ENCODE measurements at places on chromosomes 16 and 17.

- DNase-seq: no peak
These were observed 155.6 kb upstream of the CNTNAP4 start for GRCh38 chr16:76121636-76122035.

DNA sequence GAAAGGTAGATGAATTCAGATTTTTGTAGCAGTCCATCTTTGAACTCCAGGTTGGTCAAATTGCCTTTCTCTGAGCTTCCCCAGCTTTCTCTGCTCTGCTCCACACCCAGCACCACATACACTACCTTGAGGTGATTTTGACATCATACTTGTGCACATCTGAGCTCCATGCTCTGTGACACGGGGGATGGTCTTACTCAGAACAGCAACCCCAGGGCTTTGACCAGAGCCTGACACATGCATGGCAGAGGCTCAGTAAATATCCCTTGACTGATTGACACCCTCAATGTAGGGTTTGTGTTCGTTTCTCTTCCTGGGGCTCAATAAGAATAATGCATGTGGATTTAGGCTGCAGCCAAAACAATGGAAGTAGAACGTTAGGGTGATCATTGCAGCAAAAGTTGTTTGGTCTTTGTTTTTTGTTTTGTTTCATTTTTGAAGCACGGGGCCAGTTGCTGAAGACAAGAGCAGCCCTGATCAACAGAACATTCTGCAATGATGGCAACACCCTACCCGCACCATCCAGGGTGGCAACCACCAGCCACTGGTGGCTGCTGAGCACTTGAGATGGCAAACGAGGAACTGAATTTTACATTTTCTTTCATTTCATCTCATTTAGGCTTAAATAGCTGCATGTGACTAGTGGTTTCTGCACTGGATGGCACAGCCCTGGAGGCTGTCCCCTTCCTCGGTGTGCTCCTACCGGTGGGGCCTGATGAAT, 224.8 kb upstream of the TNRC6C start:
- DNase-seq: no peak

DNA sequence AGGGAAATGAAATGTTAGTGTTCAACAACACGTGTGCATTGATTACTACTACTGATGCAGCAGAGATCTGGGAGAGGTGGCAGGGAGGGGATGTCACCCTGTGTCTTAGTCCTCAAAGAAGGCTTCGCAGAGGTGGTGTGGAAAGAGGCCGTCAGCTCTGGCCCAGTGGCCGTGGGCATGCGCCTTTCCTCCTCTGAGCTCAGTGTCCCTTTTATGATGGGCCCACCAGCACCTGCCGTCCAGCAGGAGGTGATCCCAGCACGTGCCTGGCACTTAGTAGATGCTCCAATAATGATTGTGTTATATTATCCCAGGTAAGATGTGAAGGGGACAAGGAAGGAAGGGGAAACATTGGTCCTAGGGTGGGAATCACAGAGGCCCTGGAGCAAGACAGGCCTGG, 106.2 kb downstream of the CLEC16A start:
- no peak for DNase-seq

GRCh38 chr17:64183815-64184214, 53.9 kb upstream of the ERN1 start:
- DNase-seq: no peak

GRCh38 chr16:55015181-55015913, 84.7 kb downstream of the IRX5 start:
- no peak for DNase-seq

DNA sequence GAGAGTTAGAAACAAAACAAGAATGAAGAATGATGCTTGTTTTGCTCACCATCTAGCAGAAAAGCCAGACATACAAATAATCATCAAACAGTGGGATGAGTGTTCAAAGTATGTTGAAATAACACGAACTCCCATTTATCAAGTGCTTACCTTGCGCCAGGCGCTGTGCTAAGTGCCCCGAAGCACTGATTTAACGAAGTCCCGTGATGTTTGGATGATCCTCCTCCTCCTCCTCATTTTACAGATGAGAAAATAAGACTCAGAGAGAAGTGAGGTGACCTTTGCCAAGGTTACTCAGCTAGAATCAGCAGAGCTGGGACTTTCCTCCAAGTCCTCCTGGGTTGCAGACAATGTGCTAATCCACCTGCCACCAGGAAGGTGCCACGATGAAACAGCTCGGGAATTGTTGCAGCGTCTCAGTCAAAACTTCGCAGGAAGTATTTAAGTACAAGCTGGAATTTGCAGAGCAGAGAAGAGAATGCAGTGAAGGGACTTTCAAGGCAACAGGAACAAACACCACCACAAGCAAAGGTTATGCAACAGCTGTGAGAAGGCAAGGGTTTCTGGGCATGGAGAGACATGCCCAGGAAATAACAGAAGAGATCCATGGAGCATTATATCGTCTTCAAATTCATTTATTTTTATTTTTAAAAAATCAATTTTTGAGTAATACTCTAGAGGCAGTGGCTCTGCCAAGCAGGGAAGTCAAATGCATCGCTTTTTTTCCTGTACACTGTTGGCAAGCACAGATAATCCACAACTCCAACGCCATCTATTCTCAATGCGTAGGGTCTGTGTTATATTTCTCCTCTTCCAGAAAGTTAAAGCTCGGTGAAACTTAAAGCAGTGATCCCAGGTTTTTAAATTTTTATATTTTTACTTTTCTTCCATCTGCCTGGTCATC, 11.1 kb downstream of the PRCD start:
- DNase-seq: no peak

DNA sequence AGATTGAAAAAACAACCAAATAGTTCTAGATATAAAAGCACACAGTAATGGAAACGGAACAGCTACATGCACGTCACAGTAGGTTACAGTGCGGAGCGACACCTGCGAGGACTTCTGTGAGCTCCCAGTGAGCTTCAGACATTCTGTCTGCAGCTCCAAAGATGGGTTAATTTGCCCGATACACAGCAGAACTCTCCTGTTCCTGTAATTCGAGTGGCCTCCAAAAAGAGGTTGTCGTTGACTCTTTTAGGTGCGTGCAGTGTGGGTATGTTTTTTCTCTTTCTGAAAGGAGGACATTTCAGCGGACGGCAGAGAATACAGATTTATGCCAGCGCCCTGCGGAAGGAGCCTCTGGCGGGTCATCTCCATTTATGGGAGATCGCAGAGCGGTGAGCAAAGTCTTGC, 2.9 kb downstream of the OR1F1 start:
- DNase-seq: no peak

DNA sequence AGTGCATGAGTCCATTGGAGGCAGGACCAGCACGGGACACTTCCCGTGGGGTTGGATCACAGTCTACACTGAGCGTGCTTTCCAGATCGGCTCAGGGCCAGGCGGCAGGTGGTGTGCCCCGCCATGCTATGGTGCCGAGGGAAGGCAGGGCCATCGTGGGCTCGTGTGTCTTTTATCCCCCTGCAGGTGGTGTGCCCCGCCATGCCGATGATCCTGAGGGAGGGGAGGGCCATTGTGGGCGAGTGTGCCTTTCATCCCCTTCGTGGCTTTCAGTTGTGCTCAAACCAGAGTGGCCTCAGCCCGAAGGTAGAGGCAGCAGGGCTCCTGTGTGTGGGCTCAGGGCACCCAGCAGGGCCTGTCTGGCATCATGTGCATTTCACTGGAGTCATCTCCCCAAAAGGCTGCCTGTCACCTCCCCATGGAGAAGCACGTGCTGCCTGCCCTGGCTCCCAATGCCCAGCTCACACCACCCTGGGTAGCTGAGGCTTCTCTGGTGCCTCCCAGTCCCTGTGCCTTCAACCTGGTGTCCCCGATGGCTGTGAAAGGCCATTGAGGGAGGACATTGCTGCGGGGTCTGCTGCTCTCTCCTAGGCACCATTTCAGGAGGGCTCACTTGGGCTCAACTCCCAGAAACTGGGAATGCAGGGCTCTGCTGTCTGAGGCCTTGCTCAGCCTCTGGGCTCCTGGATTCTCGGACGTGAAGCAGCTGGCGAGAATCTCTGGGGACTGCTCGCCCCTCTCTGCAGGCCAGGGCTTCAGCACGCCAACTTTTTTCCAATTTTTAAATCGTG, 207.6 kb downstream of the NPIPB11 start:
- DNase-seq: no peak

DNA sequence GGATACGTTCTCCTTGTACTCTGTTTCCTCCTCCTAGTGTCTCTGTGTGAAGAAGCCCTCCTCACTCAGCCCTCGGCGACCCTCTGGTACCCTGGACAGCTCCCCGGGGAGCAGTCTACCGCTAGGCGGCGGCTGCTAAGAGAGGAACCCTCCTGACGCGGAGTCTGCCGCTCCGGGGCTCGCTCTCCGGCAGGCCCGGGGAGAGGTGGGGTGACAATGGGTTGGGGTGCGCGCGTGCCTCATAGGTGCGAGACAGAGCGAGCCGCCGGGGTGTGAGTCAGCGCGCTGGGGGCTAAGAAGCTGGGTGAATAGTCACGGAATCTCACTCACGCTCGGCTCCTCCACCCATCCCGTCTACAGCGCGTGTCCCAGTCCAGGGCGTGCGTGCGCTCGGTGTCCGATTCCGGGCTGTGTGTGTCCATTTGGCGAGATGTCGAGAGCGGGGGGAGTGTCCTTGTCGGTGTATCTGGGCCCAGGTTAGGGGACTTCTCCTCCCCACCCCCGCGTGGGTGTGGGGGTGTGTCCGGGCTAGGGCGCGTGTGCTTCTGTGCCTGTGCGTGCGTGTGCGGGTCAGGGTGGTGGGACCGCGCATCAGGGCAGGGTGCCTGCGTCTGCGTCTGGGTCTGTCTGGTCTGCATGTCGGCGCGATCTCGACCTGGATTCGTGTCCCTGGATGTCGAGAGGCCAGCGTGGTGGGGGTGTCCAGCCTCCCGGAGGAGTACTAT, 577 bp upstream of the HS3ST2 start:
- no peak for DNase-seq

DNA sequence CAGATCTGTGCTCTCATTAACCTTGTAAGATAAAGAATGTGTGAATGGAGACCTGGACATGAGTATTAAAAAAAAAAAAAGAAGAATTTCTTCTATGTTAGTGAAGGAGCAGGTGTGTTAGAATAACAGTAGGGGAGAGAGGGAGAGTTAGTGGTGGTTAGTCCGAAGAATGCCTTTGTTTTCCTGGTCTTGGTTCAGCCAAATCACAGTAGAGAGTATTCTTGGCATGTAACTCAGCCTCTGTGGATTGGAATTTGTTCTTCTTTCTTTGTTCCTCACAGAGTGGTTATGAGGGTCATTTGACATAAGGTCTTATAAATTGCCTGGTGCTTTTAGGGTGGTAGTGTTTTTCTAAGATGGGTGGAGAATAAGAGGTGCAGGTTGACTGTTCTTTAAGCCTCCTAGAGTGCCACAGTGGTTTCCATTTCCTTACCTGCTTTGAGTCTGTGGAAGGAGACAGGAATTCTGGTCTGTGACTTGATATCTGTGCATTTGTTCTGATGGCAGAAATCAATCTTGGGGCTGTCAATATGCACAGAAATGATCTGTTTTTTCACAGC, 17.6 kb downstream of the NUP93 start:
- no peak for DNase-seq

- DNase-seq: no peak
These were observed 44.2 kb downstream of the LYRM9 start for GRCh38 chr17:27848931-27849330.

DNA sequence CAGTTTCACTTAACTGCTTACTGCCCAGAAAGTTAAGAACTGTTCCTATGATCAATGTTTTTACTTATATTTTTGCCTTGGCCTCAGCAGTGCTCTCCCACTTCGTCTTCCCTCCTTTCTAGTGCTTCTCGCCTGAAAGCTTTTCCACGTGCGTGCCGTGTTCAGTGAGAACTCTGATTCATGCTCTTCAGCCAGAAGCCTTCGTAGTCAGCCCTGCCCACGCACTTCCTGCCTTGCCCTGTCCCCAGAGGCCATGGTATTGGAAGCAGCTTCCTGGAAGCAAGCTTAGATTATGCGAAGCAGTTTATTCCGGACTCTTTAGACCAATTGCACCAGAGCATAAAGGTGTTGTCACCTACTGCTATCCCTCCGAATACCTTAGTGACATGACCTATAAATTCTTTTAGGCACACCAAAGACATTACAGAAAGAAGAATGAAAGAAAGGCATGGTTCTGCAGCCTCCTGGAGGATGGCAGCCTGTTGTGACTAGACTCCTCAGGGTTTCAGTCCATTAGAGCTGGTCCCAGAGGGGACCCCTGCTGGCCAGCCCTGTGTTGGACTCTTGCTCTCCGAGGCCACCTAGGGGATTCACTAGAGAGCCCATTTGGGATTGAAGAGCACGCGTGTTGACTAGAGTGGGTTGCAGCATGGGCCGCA, 105.2 kb downstream of the RPTOR start:
- DNase-seq: peak; percentile 20

GRCh38 chr17:27327871-27328270, 34.0 kb downstream of the WSB1 start:
- no peak for DNase-seq

- DNase-seq: no peak
These were observed 28.9 kb downstream of the ZNRF1 start for GRCh38 chr16:75027520-75028300.

- DNase-seq: no peak
These were observed 23.0 kb downstream of the WNT3 start for GRCh38 chr17:46795379-46795952.

Measured in stimulated activated CD8-positive, alpha-beta memory T cell treated with anti-CD3 and anti-CD28 coated beads, Interleukin-15, amount 100 ng/mL, for 1 hour (primary cell).